Pulmonary artery endothelial cell (primary cell): ENCODE measurements at places on chromosomes 11 and 22. TPM values are rescaled to one million over a fixed set of nuclear protein-coding genes. Genes with fewer than 3 reads are reported as not detected.

ROBO3 gene
- total RNA-seq, result 17.9 and 20.4 TPM in 2 replicates

MICAL3 gene
- total RNA-seq, result 19.0 and 32.0 TPM in 2 replicates

SLC22A9 gene
- total RNA-seq, result not detected in 2 replicates

VSIG2 gene
- total RNA-seq, result 0.26 and 0.42 TPM in 2 replicates

AQP11 gene
- 0.40 and 0.63 TPM in 2 replicates for total RNA-seq

SELENOM gene
- total RNA-seq, result 21.1 and 46.6 TPM in 2 replicates

TSPAN32 gene
- total RNA-seq, result not detected in 2 replicates

APOA1 gene
- not detected in 2 replicates for total RNA-seq

APOA5 gene
- total RNA-seq, result not detected in 2 replicates

CD6 gene
- total RNA-seq, result not detected in 2 replicates

BRD1 gene
- total RNA-seq, result 21.6 and 28.3 TPM in 2 replicates

NFAM1 gene
- not detected in 2 replicates for total RNA-seq

CCDC87 gene
- total RNA-seq, result 0.20 and 0.21 TPM in 2 replicates

C11orf52 gene
- 0.20 TPM in 1 of 2 replicates, not detected in the other for total RNA-seq

PRG2 gene
- total RNA-seq, result 0.40 TPM in 1 of 2 replicates, not detected in the other

PNPLA3 gene
- 2.4 and 2.8 TPM in 2 replicates for total RNA-seq

KRTAP5-7 gene
- not detected in 2 replicates for total RNA-seq

OSM gene
- total RNA-seq, result not detected in 2 replicates

KRTAP5-11 gene
- total RNA-seq, result not detected in 2 replicates

CDC42EP1 gene
- 19.5 and 27.5 TPM in 2 replicates for total RNA-seq

RCOR2 gene
- total RNA-seq, result 0.21 and 1.3 TPM in 2 replicates

MPZL2 gene
- 116 and 148 TPM in 2 replicates for total RNA-seq

RFPL1 gene
- not detected in 2 replicates for total RNA-seq

TRIM29 gene
- total RNA-seq, result 0.25 TPM in 1 of 2 replicates, not detected in the other

BDNF gene
- total RNA-seq, result 2.7 and 3.4 TPM in 2 replicates

SLC22A6 gene
- total RNA-seq, result not detected in 2 replicates

FBLN1 gene
- total RNA-seq, result 0.13 and 0.35 TPM in 2 replicates

OR8B4 gene
- total RNA-seq, result not detected in 2 replicates

KRTAP5-10 gene
- total RNA-seq, result not detected in 2 replicates

SUN2 gene
- total RNA-seq, result 119 and 138 TPM in 2 replicates

SLC22A12 gene
- total RNA-seq, result not detected in 2 replicates

C1QTNF6 gene
- 10.7 and 16.5 TPM in 2 replicates for total RNA-seq

OR52E8 gene
- total RNA-seq, result not detected in 2 replicates

CALCA gene
- not detected in 2 replicates for total RNA-seq

SSRP1 gene
- 102 and 115 TPM in 2 replicates for total RNA-seq

FAR1 gene
- total RNA-seq, result 62.1 and 81.7 TPM in 2 replicates

OR6A2 gene
- 0.07 and 0.20 TPM in 2 replicates for total RNA-seq

PRR14L gene
- total RNA-seq, result 24.1 and 25.1 TPM in 2 replicates

PATE2 gene
- 0.07 and 0.28 TPM in 2 replicates for total RNA-seq

CNGA4 gene
- total RNA-seq, result not detected in 2 replicates

TRIM49 gene
- not detected in 2 replicates for total RNA-seq

P2RX6 gene
- total RNA-seq, result 0.07 TPM in 1 of 2 replicates, not detected in the other

ESAM gene
- total RNA-seq, result 85.7 and 102 TPM in 2 replicates

RTN4RL2 gene
- total RNA-seq, result 0.07 TPM in 2 replicates

PLAAT5 gene
- not detected in 2 replicates for total RNA-seq

SYT12 gene
- total RNA-seq, result 0.04 TPM in 1 of 2 replicates, not detected in the other

KLHL35 gene
- total RNA-seq, result 2.0 and 2.6 TPM in 2 replicates

UBE2L3 gene
- 28.7 and 41.2 TPM in 2 replicates for total RNA-seq

C11orf86 gene
- total RNA-seq, result not detected in 2 replicates

SCGB1C1 gene
- total RNA-seq, result not detected in 2 replicates

OMP gene
- 0.42 TPM in 1 of 2 replicates, not detected in the other for total RNA-seq

KCNK4 gene
- total RNA-seq, result 0.07 TPM in 1 of 2 replicates, not detected in the other

DRD2 gene
- total RNA-seq, result not detected in 2 replicates

MS4A12 gene
- not detected in 2 replicates for total RNA-seq

TRIM51 gene
- not detected in 2 replicates for total RNA-seq

LIPT2 gene
- 1.5 and 3.0 TPM in 2 replicates for total RNA-seq
